ENCODE measurements at places on chromosomes 16 and 17. TPM values are rescaled to one million over a fixed set of nuclear protein-coding genes. Genes with fewer than 3 reads are reported as not detected.

- no peak for DNase-seq
Measured at GRCh38 chr17:48681609-48682008, 40.7 kb downstream of the PRAC1 start.

DNA sequence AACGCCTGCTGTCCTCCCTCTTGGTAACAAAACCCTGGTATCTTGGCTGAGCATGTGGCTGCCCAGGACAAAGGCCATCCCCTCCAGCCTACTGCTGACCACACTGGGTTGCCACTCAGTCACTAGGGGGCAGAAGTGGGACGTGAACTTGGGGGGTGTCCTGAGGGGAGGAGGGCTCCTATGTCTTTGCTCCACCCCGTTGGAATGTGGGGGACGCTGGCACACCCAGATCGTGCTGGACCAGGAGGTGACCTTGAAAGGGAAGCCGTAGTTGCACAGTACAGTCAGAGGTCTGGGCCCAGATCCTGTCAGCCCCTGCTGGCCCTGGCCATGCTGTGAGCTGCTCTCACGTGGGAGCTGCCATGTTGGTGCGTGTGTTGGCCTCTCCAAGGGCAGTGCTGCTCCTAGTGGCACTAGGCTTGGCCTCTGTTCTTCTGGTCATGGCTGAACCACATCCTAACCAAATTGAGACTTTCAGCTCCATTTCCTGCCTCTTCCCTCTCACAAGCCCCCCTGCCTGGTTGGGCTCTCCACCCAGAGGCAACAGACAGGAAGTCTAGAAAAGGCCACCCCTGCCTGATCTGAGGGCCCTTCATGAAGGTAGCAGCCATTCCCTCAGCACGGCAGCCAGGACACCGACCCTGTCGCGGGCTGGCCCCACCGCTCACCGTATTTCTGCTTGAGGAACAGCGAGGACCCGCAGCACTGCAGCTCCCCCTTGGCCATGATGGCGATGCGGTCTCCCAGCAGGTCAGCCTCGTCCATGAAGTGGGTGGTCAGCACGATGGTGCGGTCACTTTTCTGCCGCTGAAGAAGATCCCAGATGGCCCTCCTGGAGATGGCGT is 29.0 kb upstream of the RNPS1 start:
- no peak for DNase-seq

Gene C16orf96
- total RNA-seq, result not detected

- DNase-seq, result no peak
Measured at GRCh38 chr16:86740906-86741799, 162.8 kb downstream of the FOXL1 start.

Gene DLX3
- total RNA-seq, result 0.28 TPM

- no peak for DNase-seq
Measured at GRCh38 chr16:64122177-64122576, 999.7 kb downstream of the CDH11 start.

DNA sequence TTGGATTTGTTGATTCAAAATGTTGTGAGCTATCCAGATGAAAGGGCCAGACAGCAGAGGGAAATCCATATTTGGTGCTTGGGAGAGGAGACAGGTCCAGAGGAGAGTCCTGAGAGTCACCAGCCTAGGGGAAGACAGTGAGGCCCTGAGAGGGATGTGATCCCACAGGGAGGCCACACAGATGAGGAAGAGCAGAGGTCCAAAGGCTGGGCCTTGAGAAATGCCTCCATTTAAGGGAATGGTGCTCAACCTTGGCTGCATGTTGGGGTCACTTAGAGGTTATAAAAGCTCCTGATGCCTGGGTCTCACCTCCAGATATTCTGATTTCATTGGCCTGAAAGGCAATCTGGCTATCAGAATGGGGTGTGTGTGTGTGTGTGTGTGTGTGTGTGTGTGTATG is 194.9 kb downstream of the UTP18 start:
- no peak for DNase-seq

- DNase-seq, result no peak
Measured at GRCh38 chr16:23679274-23679985, 741 bp downstream of the PLK1 start.

DNA sequence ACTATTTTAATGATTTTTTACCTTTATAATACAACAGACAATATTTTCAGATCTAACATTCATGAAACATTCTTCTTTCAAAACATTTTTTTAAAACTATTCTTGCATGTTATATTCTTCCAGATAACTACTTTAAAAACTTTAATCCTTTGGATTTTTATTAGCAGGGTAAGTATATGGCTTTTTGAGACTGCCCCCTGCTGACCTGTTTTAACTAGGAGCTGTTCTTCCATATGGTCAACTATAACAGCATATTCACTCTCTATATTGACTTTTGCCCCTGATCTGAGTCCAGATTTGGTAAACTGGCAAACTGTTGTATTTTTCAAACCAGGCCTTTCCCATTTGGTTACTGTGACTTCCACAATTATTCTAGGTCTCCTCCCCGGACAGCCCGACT is 16.5 kb downstream of the ZNF18 start:
- no peak for DNase-seq

- DNase-seq, result no peak
Measured at GRCh38 chr17:13222975-13223374, 205.1 kb upstream of the ELAC2 start.

DNA sequence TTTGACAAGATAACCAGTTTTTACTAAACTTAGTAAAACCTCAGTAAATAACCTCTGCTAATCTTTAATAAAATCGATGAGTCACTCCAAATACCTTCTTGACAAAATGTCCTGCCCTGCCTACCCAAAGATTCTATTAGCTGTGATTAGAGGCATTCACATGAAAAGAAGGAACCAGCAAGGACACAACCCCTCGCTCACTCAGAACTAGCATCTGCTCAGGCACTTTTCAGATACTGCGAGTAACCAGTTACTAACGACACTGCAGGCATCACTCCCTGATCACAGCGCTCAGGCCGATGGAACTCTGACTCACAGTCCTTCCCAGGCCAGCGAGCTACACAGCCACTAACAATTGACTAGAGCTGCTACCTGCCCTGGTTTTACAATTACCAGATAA is 24.3 kb downstream of the PELP1 start:
- no peak for DNase-seq

Gene NOMO2
- total RNA-seq, result 62.7 TPM

GRCh38 chr16:84765616-84766580 is 53.9 kb upstream of the CRISPLD2 start:
- no peak for DNase-seq

DNA sequence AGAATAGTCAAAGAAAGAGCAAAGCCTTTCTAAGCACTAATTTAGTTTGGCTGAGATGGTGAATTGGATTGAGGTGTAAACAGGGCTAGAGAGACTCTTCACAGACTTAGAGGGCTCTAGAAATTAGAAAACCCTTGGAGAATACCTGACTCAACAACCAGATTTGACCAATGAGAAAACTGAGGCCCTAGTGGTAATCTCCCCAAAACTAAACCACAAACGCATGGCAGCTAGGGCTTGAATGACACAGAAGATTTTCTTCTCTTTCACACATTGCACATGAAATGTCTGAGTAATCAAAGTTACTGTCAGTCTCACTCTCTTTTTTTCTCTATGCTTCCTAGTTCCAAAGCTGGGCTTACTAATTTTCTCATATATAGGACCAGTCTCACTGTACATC is 314.5 kb upstream of the KCNJ16 start:
- no peak for DNase-seq

All from omental fat pad (tissue), 4 donors.